ENCODE measurements at places on chromosomes 16 and 17.

GRCh38 chr17:5249615-5250014 is 15.0 kb upstream of the SCIMP start:
- DNase-seq, result peak; percentile 81

GRCh38 chr17:44807093-44807816 is 22.8 kb downstream of the GJC1 start:
- no peak for DNase-seq

DNA sequence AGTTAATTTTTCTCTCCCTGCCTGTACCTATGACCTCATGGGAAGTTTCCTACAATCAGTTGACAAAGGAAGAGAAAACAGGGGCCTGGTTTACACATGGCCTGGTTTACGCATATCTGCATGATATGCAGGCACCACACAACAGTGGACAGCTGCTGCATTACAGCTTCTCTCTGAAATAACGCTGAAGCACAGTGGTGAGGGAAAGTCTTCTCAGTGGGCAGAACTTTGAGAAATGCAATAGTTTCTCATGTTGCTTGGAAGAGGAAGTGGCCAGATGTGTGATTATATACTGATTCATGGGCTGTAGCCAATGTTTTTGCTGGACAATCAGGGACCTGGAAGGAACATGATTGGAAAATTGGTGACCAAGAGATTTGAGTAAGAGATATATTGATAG is 324.1 kb upstream of the GOT2 start:
- no peak for DNase-seq

DNA sequence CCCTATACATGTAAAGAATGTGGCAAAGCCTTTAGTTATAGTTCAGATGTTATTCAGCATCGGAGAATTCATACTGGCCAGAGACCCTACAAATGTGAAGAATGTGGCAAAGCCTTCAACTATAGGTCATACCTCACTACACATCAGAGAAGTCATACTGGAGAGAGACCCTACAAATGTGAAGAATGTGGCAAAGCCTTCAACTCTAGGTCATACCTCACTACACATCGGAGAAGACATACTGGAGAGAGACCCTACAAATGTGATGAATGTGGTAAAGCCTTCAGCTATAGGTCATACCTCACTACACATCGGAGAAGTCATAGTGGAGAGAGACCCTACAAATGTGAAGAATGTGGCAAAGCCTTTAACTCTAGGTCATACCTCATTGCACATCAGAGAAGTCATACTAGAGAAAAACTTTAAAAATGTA is 42.5 kb downstream of the ZNF267 start:
- DNase-seq, result no peak

DNA sequence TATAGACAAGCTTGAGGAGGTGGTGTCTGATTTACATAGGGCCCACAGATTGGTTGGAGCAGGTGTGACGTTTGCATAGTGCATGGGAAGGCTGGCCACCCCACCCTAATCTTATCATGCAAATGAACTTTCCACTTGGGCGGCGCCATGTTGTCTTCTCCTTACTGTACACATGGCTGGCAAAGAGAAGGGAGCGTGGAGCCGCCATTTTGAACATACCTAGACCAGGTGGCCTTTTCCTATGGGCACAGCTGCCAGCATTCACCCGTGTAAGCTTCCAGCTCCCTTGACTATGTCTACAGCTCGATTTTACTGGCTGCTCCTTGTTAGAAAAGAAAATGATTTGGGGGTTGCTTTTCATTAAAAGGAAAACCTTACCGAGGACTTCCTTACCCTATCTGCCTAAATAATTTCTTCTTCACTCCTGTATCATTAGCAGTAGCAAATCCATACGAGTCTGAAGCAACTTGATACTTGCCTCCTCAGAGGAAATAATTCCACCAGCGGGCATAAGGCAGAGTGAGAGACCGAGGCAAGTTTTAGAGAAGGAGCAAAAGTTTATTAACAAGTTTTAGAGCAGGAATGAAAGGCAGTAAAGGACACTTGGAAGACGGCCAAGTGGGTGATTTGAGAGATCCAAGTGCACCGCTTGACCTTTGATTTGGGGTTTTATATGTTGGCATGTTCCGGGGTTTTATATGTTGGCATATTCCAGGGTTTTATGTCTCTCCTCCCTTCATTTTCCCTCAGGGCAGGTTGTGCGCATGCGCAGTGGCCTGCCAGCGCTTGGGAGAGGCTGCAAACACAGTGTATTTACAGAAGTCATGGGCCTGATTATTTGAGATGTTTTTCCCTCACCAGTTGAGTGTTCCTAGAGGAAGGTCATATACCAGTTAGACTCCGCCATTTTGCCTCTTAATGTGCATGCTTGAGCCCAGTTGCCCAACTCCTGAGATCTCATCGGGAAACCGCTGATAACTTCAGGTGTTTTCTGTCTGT is 65.7 kb downstream of the MARF1 start:
- no peak for DNase-seq

DNA sequence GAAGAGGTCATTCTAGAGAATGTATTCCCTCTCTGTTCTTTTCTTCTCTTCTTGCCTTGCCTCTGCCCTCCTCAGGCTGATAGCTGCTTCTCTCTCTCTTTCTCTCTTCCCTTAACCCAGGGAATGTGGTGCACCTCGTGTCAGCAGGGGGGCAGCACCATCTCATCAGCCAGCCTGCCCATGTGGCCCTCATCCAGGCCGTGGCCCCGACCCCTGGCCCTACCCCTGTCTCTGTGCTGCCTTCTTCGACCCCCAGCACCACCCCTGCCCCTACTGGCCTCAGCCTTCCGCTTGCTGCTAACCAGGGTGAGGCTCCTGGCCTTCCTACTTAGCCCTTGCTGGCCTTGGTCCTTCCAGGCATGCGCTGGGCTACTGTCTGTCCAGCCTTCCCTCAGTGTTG is 23.5 kb downstream of the SRCAP start:
- DNase-seq, result no peak

DNA sequence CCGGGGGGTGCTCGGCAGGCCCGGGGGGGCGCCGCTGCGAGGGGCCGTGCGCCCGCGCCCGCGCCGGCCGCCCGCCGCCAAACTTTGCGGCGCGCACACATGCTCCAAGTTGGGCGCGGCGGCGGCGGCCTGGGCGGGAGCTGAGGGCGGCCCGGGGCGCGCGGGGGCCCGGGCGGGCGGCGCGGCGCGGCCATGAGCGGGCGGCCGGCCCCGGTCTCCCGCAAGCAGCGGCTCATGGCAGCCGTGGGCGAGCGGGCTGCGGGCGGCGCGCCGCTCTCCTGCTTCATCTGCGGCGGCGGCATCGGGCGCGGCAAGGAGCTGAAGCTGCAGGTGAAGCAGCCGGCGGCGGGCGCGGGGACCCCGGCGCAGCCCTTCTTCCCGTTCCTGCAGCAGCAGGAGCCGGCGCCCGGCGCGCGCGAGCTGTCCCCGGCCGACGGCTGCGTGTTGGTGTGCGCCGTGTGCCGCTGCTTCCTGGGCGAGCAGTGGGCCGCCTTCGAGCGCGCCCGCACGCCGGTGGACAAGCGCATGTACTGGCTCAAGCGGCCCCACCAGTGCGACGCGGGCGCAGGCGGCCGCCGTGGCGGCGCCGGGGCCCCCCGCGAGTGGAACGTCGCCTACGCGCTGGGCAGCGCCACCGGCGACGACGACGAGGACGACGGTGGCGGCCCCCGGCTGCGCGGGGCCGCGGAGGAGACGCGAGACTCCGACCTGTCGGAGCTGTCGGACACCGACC is 57.2 kb upstream of the CIBAR2 start:
- no peak for DNase-seq

DNA sequence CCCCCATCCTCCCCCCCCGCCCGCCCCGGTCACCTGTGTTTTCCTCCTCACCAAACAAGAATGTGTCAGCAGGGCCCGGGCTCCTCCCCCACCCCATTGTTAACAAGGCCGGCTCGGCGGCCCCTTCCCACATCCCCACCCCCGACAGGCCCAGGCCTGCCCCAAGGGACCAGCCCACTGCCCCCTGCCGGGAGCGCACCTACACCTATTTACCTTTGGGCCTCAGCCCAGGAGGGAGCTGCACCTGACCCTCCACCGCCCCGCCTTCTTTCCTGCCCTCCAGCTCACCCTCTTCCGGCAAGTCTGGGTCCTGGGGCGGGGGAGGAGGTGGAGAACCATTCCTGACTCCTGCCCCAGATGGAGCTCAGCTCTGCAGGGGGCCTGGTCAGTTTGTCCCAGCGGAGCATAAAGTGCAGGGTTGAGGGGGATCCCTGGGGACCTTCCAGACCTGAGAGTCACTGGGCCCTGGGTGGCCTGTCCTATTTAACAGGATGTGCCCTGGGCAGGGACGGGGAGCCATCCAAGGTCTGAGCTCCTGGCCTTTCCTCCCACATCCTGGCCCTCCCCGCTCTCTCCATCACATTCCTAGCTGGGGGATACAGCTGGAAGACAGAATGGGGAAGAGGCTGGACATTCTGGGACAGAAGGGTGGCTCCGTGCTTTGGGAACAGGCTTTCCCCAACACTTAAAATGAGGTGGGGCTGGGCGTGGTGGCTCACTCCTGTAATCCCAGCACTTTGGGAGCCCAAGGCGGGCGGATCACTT is 8.3 kb downstream of the FOXJ1 start:
- no peak for DNase-seq

GRCh38 chr17:47862621-47863440 is 11.9 kb upstream of the SP6 start:
- no peak for DNase-seq

DNA sequence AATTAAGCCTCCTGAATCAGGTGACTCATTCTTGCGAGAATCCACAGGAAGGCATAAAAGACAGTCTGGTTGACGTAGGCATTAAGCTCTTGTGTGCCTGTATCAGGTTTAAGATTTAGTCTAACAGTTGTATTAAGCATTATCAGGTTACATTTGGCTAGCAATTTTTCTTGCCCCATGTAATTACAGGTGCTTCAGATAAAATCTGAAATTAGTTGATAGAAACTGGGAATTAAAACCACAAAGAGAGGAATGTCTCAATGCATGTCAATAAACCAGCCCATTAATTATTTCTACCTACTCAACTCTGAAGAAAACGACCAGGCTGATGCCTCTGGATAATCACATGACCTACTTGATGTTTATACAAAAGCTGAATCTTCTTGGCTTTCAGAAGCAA is 217.2 kb downstream of the CA10 start:
- no peak for DNase-seq

GRCh38 chr17:40323391-40324381 is 14.7 kb downstream of the RARA start:
- peak; percentile 90 for DNase-seq

DNA sequence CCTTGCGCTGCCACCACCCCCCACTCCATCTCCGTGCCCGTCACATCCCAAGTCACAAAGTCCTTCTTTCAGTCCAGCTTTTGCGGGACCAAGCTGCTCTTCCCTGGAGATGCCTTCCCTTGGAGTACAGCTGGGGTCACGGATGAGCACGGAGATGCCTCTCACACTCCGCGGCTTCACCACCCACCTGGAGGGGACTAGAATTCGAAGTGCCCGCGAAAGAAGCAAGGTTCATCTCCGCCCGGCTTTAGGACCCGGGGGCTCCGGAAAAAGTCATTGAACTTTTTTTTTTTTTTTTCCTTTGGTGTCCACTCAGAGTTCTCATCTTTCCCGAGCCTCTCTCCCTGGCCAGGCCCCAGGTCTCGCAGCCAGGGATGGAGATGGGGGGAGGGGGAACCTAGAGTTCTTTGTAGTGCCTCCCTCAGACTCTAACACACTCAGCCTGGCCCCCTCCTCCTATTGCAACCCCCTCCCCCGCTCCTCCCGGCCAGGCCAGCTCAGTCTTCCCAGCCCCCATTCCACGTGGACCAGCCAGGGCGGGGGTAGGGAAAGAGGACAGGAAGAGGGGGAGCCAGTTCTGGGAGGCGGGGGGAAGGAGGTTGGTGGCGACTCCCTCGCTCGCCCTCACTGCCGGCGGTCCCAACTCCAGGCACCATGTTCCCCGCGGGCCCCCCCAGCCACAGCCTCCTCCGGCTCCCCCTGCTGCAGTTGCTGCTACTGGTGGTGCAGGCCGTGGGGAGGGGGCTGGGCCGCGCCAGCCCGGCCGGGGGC is at the start of gene FKBP10:
FKBP10 (plus strand) TSS at position 624 of the 771 bp plus-strand sequence; CDS start at position 655, 31 bp downstream.
- DNase-seq, result peak; percentile 72

- DNase-seq, result no peak
These were observed 56.5 kb upstream of the CIBAR2 start for GRCh38 chr16:85168732-85169256.

DNA sequence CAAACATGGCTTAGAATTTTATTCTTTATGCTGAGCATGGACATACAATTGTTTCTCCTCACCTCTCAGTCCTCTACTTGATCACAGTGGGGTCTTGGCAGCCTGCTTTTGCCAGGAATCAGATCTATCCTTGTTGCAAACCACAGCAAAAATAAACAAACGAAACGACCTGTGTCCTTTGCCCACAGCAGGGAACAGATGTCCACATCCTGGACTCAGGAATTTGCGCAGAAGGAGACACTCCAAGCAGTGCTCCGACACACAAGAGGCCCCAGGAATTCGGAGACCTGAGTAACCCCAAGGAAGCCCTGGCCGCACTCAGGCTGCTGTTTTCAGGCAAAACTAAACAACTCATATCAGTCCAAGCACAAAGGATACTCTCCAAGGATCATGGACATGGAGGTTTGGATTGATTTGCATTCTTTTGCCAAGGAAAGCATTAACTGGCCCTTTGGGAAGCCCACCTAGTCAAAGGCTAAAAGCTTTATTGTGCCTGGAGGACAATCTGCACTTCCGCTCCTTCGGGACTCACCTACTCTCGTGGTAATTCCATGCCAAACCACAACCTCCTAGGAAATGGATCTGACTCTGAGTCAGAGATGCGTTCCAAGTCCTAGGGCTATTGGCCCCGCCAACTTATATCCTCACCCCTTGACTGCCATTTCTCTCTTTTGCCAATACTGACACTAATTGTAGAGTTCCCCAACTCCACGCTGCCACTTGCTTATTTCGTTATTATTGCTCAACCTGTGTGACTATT is 271.1 kb upstream of the CDH11 start:
- DNase-seq, result no peak

GRCh38 chr16:82368041-82368440 is 198.0 kb upstream of the MPHOSPH6 start:
- no peak for DNase-seq

GRCh38 chr17:79018370-79018695 is 5.6 kb upstream of the C1QTNF1 start:
- no peak for DNase-seq

- no peak for DNase-seq
These were observed 21.6 kb upstream of the BRD7 start for GRCh38 chr16:50390371-50390771.

- no peak for DNase-seq
These were observed 30.9 kb upstream of the CRYBA1 start for GRCh38 chr17:29215717-29216116.

DNA sequence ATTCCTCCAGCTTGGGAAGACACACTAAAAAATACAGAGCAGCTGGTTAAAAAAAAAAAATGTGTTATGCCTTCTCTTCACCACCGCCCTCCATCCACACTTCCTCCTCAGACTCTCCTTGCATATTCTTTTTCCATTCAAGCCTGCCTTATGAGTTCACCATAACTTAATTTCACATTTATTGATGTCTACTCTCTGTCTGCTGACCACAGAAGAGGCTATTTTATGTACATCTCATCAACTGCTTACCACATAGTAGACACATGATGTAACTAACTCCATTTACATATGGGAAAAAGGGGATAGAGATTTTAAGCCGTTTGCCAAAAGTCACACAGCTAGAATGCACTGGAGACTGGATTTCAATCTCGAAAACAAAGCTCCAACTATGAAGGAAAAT is 409.8 kb downstream of the CDH11 start:
- DNase-seq, result no peak
